ENCODE measurements at places on chromosomes 2 and 18.

GRCh38 chr2:231524477-231525247, 5.6 kb downstream of the NMUR1 start:
- no peak for DNase-seq

- no peak for DNase-seq
These were observed 136.3 kb downstream of the TMEM17 start for GRCh38 chr2:62369541-62370202.

DNA sequence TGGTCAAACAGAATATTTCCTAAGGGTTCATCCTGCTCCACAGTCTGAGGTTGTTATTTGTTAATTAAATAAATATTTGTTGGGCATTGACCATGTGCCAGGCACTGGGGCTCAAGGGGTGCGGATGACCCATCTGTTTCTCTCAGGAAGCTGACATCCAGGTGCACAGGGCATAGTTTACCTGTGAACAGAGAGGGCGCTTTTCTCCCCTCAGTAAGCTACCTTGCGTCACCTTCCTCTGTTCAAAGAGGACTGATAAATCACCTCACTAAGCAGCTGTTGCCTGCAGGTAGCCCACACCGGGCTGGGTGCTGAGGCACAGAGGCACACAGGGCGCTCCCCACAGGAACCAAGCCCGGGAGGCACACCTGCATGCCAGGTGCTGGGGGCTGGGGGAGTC, 41.6 kb downstream of the SH3RF3 start:
- no peak for DNase-seq

GRCh38 chr2:75278821-75279379, 79.6 kb upstream of the TACR1 start:
- no peak for DNase-seq

DNA sequence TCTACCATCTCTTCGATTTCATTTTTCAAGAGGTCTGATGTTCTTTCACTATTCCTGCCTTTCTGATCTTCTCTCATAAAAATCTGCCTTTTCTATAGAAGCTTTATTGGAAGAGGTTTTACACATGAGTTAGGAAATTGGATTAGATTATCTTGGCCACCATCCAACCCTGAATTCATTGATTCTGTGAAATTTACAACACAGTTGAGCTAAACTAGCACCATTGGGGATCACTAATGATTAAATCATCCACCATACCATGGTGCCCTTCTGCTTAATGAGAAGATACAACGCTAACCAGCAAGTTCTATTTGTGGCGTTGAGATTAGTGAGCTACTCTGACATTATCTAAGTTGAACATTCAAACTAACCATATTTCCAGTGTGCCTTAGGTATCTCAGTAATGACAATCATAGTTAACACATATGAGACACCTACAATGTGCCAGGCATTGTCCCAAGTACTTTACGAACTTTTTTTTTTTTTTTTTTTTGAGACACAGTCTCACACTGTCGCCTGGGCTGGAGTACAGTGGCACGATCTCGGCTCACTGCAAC, 17.3 kb upstream of the LBH start:
- DNase-seq, result no peak

- no peak for DNase-seq
These were observed 132.0 kb downstream of the CALCRL start for GRCh38 chr2:187316040-187316439.

DNA sequence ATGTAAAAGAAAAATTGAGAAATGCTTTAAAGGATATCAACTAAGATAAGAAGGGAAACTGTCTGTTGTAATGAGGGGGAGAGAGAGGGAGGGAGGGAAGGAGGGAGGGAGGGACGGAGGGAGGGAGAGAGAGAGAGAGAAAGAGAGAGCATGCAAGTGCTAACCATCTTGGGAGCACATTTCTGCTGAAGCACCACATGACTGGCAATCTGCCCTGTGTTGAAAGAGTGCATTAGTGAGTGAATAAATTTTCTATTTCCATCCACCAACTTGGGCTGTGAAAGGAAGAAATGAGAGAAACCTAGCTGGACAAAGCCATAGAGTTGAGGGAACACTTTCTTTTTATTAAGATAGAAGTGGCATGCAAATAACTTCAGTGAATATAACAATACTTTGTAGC, 110.7 kb downstream of the TMX3 start:
- no peak for DNase-seq

GRCh38 chr2:85318222-85319074, 9.3 kb downstream of the TGOLN2 start:
- no peak for DNase-seq

- DNase-seq, result no peak
These were observed 113.3 kb downstream of the SCG2 start for GRCh38 chr2:223488814-223489213.

- no peak for DNase-seq
These were observed 9.5 kb upstream of the CNNM3 start for GRCh38 chr2:96806468-96807126.

DNA sequence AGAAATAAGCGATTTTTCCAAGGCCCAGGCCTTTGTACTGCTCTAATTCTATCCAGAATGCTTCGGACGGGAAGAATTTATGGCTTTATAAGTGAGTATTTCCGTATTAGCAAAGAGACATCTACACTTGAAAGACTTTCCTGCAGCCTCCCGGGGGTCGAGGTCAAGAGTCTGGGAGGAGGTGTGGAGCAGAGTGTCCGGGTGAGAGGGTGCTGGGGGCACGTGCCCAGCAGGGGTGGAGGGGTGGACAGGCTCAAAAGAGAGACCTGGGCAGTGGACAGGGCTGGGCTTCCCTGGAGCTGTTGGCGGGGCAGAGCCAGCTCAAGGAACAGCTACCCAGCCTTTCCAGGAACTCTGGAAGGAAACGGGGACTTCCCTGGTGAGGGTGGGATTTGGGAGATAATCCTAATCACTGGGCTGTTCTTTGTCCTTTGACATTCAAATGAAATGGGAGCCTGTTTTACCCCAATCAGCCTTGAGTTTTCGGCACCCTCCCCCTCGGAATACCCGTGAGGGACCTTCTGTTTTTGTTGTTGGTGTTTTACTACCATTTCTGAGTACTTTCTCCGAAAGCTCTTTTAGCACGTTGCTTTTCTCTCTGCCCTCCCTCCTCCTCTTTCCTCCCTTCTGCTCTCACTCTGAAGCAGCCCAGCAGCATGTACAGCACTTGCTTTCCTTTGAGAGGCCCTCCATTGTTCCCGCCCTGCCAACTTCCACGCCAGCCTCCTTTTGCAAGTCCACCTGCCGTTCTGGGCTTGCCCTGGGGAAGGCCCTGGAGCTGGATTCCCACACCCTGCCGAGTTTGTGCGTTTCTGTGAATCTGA, 164.7 kb downstream of the AGAP1 start:
- no peak for DNase-seq

DNA sequence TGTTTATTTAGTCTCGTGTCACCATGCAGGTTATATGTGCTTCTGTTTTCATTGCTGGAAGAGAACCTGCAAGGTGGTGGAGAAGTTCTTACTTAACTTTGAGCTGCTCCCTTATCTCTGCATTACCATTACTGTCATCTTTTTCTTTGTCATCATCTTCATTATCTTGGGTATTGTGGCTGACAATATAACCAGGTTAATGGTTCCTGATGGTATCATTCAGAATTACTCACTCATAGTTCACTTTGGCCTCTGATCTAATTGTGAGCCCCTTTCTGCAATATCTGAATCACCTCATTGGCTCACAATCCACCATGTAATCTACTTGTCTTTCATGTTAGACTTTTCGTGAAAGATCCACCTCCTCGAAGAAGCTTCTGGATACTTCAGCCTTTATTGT, 5.0 kb downstream of the CD28 start:
- DNase-seq, result no peak

GRCh38 chr2:236915726-236916125, 170.0 kb upstream of the COPS8 start:
- DNase-seq, result no peak

DNA sequence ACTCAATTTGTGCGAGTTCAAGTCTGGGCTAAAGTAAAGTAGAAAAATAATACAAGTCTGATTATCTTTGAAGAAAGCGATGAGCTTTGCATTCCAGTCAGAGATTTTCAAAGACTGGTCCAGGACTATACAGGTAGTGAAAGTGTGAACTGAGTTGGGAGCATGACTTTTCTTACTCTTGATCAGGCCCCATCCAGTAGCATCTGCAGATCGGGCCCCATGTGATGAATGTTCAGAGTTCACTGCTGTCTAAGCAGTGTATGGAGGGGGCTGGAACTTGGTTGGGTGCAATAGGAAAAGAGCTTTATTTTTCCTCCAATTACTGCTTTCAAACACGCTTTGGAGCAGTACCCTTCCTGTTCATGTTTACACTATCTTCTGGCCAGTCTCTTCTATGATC, 747.4 kb upstream of the ID2 start:
- DNase-seq, result no peak

GRCh38 chr2:3403587-3404334, 24.3 kb downstream of the TRAPPC12 start:
- no peak for DNase-seq

DNA sequence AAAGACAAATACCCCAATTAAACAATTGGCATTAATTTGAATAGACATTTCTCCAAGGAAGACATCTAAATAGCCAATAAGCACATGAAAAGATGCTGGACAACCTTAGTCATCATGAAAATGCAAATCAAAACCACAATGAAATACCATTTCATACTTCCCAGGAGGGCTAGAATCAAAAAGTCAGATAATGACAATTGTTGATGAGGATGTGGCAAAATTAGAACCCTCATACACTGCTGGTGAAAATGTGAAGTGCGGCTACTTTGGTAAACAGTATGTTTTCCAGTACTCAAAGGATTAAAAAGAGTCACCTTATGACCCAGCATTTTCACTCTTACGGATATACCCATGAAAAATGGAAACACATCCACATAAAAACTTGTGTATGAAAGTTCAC, 91.6 kb downstream of the FIGN start:
- DNase-seq, result no peak

DNA sequence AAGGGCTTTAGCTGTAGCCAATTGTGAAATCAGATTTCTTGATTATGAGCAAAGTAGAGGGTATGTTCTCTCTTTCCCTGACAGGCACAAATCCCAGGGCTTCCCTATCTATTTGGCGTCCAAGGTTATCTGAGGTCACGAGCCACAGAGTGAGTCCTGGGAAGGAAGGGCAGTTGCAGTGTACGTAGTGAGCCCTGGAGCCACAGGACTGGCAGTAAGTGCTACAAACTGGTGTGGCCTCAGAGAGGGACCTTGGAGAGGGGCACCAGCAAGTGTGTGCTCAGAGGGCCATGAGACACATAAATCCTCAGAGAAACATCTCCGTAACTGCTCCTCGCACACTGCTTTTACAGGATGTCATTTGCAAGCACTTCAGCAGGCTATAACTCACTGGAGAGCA, 115.5 kb upstream of the SH3BP4 start:
- no peak for DNase-seq

GRCh38 chr2:232846055-232846454, 24.0 kb upstream of the SNORC start:
- no peak for DNase-seq

GRCh38 chr18:23321996-23322395, 131.1 kb upstream of the RIOK3 start:
- no peak for DNase-seq

DNA sequence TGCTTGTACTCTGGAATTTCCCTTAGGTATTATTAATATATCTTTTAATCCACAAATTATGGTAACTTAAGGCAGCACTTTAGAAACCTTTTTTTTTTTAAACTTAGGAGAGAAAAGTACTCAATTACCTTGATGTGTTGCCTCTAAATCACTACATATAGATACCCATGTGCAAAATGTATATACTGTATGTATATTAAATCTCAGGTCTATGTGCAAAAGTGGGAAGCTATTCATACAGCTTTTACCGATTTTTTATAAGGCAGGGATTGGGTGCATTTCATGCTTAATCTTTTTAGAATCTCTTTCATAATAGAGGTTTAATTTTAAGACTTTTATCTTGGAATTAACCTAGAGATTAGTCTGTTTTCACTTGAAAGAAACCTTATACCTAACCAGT, 3.4 kb downstream of the EML4 start:
- DNase-seq, result no peak

DNA sequence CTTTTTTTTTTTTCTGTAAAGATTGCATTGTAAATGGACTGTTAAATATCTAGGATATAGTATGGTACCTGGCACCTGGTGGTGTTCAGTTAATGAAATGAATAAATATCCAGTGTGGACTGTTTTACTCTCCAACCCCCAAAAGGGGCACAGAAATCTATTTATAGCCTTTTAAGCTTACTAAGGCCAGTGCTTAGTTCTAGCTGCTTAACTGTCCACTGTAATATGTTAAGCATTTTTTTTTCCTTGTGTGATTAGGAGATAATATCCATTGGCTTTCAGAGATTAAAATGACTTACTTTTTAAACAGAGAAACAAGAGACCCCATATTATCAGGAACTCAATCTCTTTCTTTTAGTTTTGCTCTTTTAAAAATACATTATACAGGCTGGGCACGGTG, 84.4 kb downstream of the ZNF532 start:
- DNase-seq, result no peak

DNA sequence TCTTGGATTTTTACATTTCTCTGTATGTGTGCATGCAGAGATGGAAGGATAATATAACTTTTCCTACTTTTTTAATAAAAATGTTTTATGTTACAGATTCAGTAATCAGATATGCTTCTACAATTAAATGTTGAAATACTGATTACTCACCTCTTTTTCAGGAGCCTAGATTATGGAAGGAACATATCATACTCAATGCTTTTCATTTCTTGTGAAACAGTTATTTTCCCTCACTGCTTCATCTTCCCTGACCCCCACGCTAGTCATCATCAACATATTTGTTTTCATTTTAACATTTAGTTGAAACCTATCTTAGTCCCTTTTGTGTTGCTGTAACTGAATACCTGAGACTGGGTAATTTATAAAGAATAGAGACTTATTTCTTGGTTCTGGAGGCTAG, 190.7 kb downstream of the WDR7 start:
- no peak for DNase-seq

- no peak for DNase-seq
These were observed 1.2 kb downstream of the ABCG8 start for GRCh38 chr2:43839776-43840564.

DNA sequence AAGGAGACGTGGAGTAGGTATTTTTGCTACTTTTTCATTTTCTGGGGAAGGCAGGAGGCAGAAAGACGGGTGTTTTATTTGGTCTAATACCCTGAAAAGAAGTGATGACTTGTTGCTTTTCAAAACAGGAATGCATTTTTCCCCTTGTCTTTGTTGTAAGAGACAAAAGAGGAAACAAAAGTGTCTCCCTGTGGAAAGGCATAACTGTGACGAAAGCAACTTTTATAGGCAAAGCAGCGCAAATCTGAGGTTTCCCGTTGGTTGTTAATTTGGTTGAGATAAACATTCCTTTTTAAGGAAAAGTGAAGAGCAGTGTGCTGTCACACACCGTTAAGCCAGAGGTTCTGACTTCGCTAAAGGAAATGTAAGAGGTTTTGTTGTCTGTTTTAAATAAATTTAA, 3.4 kb downstream of the FZD7 start:
- DNase-seq, result no peak

GRCh38 chr2:101858246-101858645, 133.5 kb upstream of the IL1R2 start:
- DNase-seq, result no peak

DNA sequence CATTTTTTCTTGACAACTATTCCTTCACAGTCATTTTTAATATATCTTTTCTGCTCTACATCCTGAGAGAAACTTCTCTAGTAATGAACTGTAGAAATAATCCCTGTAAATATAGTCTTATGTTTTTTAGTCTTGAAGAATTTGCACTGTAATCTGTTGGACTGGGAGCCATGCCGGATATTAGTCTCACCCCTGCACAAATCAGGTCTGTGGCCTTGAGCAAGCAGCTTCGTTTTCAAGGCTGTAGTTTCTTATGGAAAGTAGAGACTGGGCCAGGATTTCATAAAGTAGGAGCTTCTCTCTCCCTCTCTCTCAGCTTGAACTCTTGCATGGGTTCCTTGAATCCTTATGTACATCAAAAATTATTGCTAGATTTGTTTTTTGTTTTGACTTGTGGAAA, 8.7 kb downstream of the FARP2 start:
- no peak for DNase-seq
